ENCODE measurements at places on chromosomes 5 and 9.

GRCh38 chr5:132998556-132998955 is 27.8 kb downstream of the ZCCHC10 start:
- H3K36me3 ChIP-seq: peaks cover 16% of the 10 kb centered on the region
- H3K27ac ChIP-seq: no peak overlapping the region
- H3K27me3 ChIP-seq: no peaks in the 10 kb centered on the region
- DNase-seq: no peak
- H3K4me1 ChIP-seq: no peaks in the 10 kb centered on the region
- H3K4me3 ChIP-seq: no peak overlapping the region

DNA sequence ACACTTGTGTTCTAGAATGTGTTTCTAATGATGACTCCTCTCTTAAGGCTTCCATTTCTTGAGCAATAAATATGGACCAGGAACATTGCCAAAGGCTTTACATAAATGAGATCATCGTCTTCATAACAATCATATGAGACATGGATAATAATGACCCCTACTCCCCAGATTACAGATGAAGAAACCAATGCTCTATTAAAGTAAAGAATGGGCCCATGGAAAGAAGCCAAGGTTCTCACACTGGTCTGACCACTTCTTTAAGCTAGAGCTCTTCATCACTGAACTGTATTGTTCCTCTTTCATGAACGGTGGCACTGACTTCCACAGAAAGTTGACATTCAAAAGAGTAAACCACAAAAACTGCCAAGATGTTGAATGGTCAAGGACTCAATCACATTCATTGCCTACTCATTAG is 65.3 kb downstream of the MARCHF3 start:
- no peak for DNase-seq
- no peak overlapping the region for H3K4me3 ChIP-seq
- H3K4me1 ChIP-seq: no peaks in the 10 kb centered on the region
- H3K36me3 ChIP-seq: peaks cover 2% of the 10 kb centered on the region

GRCh38 chr9:36401164-36401740 is 1.2 kb upstream of the RNF38 start:
- H3K27me3 ChIP-seq: no peaks in the 10 kb centered on the region
- H3K4me3 ChIP-seq: peak overlapping the region; percentile 89
- H3K27ac ChIP-seq: peak overlapping the region; percentile 96
- peaks cover 40% of the 10 kb centered on the region for H3K4me1 ChIP-seq
- peaks cover 5% of the 10 kb centered on the region for H3K36me3 ChIP-seq

DNA sequence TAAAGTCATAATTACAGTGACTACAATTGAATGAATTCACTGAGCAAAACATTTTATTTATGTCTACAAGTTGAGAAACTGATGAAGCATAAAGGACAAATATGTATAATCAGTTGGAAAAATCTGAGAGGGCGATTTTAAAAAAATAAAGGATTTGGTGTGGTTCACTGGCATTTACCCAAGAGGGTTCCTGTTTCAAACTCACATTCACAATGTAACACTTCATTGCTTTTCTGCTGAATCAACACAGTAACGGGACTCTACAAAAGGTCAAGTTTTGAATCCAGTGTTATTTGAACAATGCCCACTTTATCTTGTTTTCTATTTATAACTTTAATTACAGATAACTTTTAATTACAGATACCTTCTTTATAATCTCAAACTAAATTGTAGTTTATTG is 138.6 kb downstream of the NUDT12 start:
- no peaks in the 10 kb centered on the region for H3K4me1 ChIP-seq
- no peak overlapping the region for H3K4me3 ChIP-seq
- DNase-seq: no peak
- peaks cover 6% of the 10 kb centered on the region for H3K27me3 ChIP-seq

GRCh38 chr9:20804489-20805250 is 120.6 kb downstream of the FOCAD start:
- no peak overlapping the region for H3K27ac ChIP-seq
- no peaks in the 10 kb centered on the region for H3K36me3 ChIP-seq
- H3K27me3 ChIP-seq: no peaks in the 10 kb centered on the region
- DNase-seq: no peak
- H3K4me3 ChIP-seq: no peak overlapping the region
- no peaks in the 10 kb centered on the region for H3K4me1 ChIP-seq

DNA sequence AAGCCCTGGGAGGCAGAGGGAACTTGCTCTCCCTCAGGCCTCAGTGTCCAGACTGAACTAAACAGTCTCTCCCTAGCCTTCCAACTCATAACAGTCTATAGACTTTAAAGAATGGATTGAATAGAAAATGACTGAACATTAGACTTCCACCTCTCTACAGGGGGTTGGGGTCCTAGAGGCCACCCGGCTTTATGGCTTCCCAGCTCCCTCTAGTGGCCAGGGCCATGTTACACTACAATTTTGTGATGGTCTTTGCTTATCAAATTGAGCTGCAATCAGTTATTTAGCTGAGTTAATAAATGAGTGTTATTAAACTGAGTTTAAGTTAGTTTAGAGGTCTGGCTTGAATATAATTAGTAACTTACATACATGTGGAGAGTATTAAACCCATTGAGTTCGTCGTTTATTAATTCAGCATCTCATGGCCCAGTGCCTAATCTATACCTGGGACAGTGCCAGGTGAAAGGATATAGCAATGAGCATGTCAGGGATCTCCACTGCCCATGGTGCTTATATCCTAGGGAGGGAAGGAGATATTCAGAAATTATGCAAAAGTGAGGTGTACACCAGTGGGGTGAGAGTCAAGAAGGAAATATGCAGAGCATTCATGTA is 105.2 kb downstream of the SH3TC2 start:
- H3K36me3 ChIP-seq: no peaks in the 10 kb centered on the region
- no peak overlapping the region for H3K27ac ChIP-seq
- H3K4me3 ChIP-seq: no peak overlapping the region
- H3K4me1 ChIP-seq: no peaks in the 10 kb centered on the region
- H3K27me3 ChIP-seq: peaks cover 7% of the 10 kb centered on the region
- no peak for DNase-seq

DNA sequence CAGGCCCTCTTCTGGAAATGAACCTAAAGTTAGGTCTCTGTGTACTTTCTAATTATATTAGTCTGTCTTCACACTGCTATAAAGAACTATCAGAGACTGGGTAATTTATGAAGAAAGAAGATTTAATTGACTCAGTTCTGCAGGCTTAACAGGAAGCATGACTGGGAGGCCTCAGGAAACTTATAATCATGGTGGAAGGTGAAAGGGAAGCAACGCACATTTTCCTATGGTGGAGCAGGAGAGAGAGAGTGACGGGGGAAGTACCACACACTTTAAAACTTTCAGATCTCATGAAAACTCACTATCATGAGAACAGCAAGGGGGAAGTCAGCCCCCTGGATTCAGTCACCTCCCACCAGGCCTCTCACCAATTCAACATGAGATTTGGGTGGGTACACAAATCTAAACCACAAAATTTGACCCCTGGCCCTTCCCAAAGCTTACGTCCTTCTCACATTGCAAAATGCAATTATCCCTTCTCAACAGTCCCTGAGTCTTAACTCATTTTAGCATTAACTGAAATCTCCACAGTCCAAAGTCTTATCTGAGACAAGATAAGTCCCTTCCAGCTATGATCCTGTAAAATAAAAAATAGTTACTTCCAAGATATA is 40.7 kb downstream of the TRIP13 start:
- no peaks in the 10 kb centered on the region for H3K36me3 ChIP-seq
- peaks cover 8% of the 10 kb centered on the region for H3K4me1 ChIP-seq
- DNase-seq: no peak
- H3K27me3 ChIP-seq: no peaks in the 10 kb centered on the region
- no peak overlapping the region for H3K27ac ChIP-seq
- no peak overlapping the region for H3K4me3 ChIP-seq

DNA sequence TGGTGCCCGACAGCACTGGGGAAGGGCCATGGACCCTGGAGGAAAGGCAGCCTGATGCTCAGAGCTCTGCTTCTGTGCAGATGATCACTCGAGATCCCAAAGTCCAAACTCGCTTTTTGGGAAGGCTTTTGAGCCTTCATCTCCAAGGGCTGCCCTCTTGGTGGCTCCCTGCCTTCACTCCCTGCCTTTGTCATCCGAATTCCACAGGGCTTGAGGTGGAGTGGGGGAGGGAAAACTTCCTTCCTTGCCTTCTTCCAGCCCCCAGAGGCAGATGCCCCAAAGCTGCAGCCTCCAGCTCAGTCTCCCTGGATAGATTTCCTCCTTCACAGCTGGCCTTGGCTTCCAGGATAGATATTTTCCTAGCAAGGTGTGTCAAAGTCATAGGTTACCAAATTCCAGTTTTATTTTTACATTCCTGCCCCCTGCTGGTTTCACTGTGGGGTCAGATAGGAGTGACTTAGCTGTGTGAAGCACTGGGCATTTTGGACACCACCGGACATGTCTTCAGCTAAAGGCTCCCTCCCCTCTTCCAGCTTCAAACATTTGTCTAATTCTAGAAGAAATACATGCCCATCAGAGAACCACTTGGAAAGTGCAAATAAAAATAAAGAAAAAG is 268.2 kb downstream of the HSPA4 start:
- H3K4me3 ChIP-seq: no peak overlapping the region
- H3K4me1 ChIP-seq: peaks cover 21% of the 10 kb centered on the region
- DNase-seq: no peak
- H3K27me3 ChIP-seq: peaks cover 2% of the 10 kb centered on the region
- no peak overlapping the region for H3K27ac ChIP-seq

Measured in activated T-helper 1 cell treated with anti-CD3 and anti-CD28 coated beads, Interleukin-12 subunit alpha, Interleukin-12 subunit beta, Interleukin-2, Interleukin-4 antibody, amounts not matched to agents 30 ng/mL and 10 ng/mL and 1 ng/mL, durations not matched to agents 14 hours and 24 hours and 36 hours (primary cell).